ENCODE measurements at places on chromosomes 3 and 15.

DNA sequence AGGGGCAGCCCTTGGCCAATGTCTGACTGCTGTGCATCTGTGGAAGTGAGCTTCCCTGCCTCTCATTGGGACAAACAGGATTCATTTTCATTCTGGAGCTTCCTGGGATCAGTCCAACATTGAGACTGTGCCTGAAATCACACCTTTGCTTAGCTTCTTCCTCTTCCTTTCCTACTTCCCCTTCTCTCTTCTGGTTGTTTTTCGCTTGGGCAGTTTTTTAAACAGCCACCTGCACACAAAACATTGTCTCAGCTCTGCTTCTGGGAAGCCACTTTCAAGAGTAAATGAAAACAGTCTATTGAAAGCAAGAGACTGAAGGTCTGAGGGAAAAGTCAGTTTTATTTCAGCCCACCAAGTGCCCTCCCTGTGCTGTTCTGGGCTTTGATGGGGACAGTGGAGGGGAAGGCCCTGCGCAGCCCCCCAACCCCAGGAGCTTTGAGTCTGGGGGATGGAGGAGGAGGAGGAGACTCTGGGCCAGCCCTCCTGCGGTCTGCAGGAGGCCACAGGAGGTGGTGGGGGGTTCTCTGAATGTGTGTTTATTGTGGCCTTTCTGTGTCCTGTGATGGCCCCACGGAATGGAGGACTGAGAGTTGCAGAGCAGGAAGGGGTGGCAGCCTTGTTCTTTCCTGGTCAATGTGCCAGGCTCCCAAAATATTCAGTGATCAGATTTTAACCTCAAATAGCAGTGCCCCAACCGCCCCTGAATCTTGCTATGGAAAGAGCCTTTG lies 7.8 kb upstream of the ISLR2 start:
- DNase-seq = no peak

DNA sequence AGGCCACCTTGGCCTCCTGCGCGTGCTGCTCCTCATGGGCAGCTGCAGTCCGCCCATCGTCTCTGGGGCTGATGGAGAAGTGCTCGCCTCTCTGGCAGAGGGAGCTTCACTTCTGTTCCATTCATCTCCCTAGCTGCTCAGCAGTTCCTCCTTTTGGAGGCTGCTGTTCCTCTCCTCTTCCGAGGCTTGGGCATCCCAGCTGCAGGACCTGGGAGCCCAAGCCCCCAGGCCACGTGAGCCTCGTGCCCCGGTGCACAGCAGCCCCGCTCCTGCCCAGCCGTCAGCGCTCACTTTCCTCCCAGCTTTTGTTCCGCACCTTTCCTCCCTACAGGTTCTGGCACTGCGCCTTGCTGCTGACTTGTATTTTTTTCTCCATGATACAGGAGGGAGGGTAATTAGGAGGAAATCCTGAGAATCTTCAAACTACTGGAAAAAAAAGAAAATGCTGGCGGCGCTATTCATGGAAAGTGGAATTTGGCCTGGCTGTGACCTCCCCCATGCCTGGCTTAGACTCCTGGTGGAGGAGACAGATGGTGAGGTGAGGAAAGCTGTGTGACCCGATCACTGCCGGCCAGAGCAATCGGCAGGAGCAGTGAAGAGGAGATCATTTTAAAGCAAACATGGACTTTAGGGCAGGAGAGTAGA lies 210.1 kb downstream of the CHST2 start:
- DNase-seq = peak; percentile 19

- DNase-seq = no peak
These were observed 313.4 kb upstream of the NECTIN3 start for GRCh38 chr3:110758208-110758607.

- no peak for DNase-seq
These were observed 725 bp downstream of the CHL1 start for GRCh38 chr3:197149-197827.

- DNase-seq = no peak
These were observed 4.9 kb upstream of the MST1R start for GRCh38 chr3:49908373-49909199.

- peak; percentile 29 for DNase-seq
These were observed at the start of gene MCF2L2 for GRCh38 chr3:183428447-183429211. Gene MCF2L2 (minus strand): TSS chr3:183428619. CDS start chr3:183427977, 642 bp downstream.

DNA sequence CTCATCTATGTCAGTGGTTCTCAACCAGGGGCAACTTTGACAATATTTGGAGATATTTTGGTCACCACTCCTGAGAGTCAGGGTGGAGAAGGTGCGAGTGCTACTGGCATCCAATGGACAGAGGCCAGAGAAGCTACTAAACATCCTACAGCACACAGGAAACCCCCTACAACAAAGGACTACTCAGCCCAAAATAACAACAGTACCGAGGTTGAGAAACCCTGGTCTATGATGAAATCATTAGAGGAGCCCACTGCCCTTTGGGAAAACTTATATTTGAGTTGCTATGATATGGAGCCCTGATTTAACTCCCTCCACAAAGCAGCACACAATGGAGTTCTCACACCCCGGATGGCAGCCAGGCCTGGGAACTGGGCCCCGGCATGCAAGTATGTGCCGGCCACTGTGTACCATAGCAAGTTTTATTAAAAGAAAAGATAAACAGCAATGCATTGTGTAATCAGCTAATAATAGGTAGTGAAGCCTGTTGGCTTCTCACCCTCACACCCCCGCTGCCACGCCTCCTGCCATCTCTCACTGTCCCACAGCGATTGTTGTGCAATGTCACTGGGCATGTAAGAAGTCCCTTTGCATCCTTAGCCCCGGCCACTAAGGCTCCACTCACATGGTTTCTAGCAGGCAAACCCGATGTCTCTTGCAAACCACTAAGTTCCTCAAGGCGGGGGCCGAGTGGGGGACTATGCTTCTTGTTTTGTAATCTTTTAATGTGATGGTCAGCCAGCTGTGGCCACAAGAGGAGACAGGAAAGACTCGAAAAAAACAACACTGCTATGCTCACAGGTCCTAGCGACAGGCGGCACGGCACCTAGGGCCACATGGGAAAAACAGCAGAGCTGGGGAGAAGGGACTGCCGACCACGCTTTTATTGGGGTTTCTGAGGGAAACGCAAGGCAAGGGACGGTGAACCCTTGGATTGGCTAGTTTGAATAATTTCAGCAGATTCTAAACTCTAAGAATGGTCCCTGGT lies 110.0 kb downstream of the AQP9 start:
- no peak for DNase-seq

DNA sequence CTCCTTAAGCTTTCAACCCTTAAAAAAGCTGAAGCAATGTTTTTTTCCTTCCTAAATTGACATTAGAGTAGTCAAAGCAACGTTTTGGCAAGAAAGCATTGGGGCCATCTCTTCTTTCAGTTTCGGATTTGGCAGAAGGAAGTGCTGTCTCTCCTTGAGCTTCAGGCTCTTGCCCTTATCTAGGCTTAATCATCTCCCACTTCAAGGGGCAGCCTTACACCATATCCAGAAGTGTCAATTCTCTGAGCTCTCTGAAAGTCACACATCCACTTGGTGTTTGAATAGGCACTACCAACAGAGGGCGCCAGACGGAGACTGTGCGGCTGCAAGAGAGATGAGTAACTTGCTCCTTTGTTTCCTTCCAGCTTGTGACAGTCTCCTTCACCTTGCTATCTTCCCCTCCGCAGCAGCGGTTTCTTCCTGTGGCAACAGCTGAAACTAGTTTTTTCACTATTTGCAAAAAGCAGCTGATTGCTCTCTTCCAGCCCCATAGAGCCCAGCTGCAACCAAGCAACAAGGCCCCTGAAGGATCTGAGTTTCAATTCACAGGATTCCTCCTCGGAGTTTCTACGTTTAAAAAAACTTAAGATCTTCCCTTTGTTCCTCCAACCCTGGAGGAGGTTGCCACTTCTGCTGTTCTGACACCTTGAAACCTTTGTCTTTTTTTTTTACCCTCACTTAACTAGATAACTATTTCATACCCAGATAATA lies 147.0 kb upstream of the SLCO3A1 start:
- peak; percentile 25 for DNase-seq

DNA sequence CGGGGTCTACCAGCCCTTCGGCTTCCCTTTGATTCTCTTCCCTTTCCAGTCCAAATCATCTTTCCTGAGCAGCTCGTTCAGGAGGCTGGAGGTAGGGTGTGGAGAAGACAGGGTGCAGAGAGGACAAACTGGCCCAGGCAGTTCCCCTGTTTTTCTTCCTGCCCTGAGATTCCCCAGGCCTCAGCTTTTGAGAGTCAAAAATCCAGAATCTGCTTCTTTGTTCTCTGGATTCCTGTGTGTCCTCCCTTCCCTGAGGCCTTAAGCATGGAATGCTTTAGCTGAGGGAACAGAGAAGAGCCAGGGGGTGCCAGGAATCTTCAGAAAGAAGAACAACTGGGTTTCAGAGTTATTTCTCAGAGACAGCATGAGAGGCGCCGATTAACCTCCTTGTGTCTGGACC lies 26.7 kb upstream of the LRTM1 start:
- no peak for DNase-seq

GRCh38 chr3:39474126-39474515 lies 6.6 kb downstream of the MOBP start:
- peak; percentile 9 for DNase-seq

GRCh38 chr3:39189959-39190269 lies 2.5 kb downstream of the XIRP1 start:
- peak; percentile 65 for DNase-seq

GRCh38 chr15:99407716-99408115 lies 156.4 kb downstream of the LRRC28 start:
- DNase-seq = no peak

GRCh38 chr3:138124706-138125355 lies 7.4 kb downstream of the A4GNT start:
- DNase-seq = peak; percentile 69

GRCh38 chr3:107446706-107447105 lies 69.5 kb downstream of the CCDC54 start:
- no peak for DNase-seq

- peak; percentile 50 for DNase-seq
These were observed 96.5 kb downstream of the LIPC start for GRCh38 chr15:58528188-58528870.

- DNase-seq = no peak
These were observed 217.0 kb downstream of the P3H2 start for GRCh38 chr3:189903562-189904250.

GRCh38 chr3:139440639-139441556 lies 35.4 kb downstream of the RBP2 start:
- DNase-seq = no peak

- no peak for DNase-seq
These were observed 352.7 kb downstream of the TIGIT start for GRCh38 chr3:114646526-114646925.

GRCh38 chr3:129485721-129486663 lies 42.4 kb upstream of the RHO start:
- peak; percentile 96 for DNase-seq

DNA sequence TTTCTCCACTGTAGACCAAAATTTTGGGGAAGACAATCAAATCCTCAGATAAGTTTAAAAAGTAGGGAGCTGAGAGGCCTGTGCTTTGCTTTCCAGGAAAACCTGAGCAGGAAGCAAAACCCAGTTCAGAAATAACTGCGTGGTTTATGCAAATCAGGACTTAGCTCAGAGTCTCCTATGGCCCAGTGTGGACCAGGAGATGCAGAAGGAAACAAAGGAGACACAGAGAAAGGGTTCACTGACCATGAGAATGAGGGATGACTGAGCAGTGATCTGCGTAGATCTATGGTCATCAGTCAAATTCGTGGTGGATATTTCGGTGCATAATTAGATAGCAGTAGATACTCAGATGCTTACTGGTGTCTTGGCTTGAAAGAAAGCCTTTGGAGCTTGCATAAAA lies 196.6 kb downstream of the TPRG1 start:
- DNase-seq = no peak

DNA sequence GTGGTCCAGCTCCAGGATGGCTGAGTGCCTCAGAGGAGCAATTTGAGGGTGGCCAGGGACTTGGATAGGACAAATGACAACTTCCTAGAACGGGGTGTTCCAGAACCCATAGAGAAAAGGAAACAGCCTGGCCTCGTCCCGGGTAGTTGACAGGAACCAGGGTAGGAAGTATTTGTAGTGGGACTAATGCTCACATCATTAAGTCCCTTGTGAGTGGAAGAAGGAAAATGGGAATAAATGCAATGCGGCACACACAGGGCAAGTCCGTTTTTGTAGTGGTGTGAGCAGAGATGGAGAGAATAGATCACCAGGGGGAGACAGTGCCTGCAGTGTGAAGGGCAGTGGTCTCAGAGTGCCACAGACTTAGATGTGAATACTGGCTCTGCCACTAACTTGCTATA lies 19.6 kb downstream of the TIMP4 start:
- peak; percentile 68 for DNase-seq

GRCh38 chr3:66362541-66362941 lies 138.3 kb downstream of the LRIG1 start:
- DNase-seq = peak; percentile 87

DNA sequence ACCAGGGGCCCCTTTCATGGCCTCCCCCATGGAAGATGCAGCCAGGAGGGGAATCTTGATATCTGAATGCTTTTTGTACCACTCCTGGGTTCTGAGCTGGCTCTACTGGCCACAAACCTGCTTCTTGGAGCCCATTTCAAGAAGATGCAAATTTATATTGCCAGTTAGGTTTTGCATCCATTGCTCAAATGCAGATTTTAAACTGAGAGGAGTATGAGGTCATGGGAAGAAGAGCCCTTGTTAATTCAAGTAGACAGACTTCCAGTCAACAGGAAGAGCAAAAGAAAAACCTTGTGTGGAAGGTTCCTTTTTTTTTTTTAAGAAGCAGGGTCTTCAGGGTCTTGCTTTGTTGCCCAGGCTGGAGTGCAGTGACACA lies 133.5 kb downstream of the PDZRN3 start:
- no peak for DNase-seq

GRCh38 chr15:99958426-99959097 lies 225.3 kb upstream of the LYSMD4 start:
- no peak for DNase-seq

Data from iris pigment epithelial cell (primary cell).